ENCODE measurements at places on chromosomes 2 and 18.
A peak's percentile ranks its signal among the peaks of the same experiment; 100 is the strongest.

- DNase-seq, result no peak
Observed at GRCh38 chr18:3264362-3264761, 2.4 kb downstream of the MYL12B start.

GRCh38 chr2:201597397-201597796, 45.9 kb downstream of the TMEM237 start:
- no peak for DNase-seq

DNA sequence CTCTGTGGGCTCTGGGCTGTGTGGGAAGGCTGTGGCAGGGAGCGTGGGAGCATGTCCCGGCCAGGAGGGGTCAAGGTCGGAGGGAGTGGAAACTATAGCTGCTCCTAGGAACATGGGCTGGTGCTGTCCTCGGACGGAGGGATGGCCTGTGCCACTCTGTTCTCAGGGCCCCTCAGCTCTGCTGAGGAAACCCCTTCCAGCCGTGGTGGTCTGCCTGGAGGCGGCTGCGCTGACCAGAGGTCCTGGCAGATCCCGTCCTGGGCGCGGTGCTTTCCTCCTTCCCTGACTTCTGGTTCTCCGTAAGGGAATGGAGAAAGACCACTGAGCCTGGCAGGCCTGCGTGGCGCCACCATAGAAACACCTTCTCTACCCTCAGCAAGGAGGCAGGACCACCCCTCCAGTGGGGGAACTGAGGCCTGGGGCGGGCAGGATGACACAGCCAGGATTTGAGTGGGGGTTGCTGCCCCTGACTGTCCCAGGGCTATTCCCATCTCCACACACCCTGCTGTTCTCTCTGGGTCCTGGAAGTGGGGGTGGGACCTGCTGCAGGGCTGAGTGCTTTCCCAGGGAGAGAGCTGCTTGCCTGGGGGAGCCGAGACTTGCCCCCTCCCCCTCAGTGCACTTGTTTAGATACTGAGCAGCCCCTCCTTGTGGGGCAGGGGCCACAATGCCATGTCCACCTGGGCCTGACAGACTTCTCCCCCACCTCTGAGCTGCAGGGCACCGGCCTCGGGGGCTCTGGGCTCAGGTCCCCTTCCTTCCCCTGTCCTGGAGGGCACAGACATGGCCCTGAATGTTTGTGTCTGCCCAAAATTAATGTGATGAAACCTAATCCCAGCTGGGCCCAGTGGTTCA, 301.0 kb upstream of the HS6ST1 start:
- no peak for DNase-seq

- DNase-seq, result no peak
Observed at GRCh38 chr18:70452501-70452900, 163.7 kb downstream of the SOCS6 start.

DNA sequence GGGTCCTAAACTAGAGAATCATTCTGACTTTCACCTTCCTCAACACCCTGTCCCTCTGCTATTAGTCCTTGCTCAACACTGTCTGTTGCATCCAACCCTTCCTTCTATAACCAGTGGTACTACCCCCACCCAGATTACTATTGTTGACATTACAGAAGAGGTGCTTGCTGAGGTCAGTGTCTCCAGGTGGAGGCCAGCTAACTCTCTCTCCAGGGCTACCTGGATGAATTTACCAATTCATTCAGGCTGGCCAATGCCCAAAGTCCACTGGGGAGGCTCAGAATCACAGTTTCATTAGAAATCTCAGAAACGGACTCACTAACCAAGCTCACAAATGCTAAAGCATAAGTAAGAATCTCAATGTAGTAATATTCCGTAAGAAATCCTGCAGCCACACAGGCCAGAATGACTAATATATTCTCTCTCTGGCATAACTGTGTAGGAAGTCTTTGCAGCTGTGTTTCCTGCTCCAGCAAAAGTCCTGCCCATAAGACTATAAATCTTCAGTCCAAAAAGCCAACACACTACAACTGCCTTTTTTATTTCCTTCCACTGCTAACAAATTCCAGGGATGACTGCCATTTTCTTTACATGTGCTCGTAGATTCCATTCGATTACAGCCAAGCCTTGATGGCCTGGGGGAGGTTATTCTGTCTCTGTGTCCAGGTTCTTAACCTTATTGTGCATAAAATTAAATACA, 10.0 kb upstream of the TTR start:
- no peak for DNase-seq

DNA sequence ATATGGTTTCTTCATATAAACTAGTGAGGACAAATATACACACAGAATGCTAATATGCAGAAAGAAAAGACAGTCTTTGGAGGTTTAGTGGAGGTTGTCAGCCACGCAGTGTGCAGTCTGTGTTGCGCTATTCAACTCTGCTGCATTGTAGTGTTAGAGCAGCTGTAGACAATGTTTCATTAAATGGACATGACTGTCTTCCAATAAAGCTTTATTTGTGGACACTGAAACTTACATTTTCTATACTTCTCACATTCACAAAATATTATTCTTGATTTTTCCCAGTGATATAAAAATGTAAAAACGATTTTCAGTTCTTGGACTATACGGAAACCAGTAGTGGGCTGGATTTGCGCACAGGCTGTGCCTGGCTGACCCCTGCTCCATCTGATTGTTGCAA, 13.3 kb downstream of the TTC27 start:
- no peak for DNase-seq

DNA sequence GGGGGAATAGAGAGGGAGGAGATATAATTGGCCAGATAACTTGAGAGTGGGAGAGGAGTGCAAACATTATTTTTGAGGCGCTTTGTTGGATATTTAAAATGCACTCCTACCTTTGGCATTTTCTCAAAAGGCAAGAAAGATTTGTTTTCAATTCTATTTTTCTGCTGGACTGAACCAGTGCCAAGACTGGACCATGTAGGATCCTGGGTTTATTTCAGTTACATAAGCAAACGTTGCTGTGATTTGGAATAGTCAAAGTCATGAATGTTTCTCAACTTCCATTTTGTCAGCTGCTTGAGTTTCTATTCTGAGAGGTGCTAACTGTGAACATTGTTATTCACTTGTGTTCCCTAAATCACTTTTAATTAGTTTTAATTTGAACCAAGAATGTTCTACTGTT, 8.9 kb upstream of the CHRNA1 start:
- DNase-seq, result no peak

DNA sequence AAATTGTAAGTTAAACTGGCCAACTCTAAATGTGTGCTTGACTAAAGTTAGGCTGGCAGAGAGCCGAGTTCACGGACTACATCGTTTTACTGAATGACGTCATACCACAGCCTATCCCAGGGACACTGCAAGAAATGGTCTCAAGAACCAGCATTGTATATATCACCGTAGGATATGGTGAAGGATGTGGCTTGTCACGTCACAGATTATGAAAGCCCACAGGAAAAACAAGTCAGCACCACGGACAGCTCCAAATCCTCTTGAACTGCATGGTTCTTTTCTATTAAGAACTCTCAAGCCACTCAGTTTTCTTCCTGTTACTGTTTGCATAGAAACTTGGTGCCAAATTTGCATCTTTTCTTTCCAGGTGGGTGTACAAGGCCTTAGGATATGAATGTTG, 85.1 kb upstream of the ACAA2 start:
- DNase-seq, result peak; percentile 81

GRCh38 chr2:165239230-165239629, at the start of gene SCN2A:
Gene SCN2A, plus strand, starts transcription at chr2:165239414. Its CDS starts 56,410 bp downstream, at chr2:165295824.
- DNase-seq, result peak; percentile 19

DNA sequence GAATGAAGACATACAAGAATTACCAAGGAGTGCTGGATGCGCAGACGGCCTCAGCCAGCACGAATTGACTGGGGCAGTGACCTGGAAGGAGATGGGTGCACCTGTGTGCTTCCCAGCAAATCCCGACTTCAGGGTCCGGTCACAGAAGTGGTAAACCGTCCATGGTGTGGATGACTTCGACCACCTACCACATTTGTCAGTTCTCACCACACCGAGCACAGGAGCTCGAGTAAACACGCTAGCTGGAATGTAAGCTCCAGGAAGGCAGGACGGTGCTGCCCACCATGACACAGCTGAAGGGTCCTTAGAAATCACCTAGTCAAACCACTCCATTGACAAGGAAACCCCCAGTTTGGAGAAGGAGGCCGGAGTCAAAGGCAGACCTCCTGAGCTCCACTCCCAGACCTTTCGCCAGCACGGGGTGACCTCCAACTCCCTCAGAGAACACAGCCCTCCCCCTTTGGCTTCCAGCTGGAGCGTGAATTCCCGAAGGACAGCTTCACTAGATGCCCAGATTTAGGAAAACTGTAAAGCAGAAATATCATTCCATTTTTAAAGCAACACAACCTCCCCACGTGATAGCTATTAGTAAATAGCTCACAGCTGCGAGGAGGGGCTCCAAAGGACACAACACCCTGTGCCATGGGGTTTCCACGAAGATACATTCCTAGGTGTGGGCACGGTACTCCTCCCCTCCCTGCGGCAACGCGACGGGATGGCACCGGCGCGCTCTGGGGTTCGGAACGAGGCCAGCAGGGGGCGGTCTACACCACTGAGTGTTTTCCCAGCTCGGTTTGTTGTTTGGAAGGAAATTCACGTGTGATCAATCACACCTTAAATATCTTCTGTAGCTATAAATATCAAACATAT, 34.1 kb upstream of the GNAL start:
- peak; percentile 6 for DNase-seq

DNA sequence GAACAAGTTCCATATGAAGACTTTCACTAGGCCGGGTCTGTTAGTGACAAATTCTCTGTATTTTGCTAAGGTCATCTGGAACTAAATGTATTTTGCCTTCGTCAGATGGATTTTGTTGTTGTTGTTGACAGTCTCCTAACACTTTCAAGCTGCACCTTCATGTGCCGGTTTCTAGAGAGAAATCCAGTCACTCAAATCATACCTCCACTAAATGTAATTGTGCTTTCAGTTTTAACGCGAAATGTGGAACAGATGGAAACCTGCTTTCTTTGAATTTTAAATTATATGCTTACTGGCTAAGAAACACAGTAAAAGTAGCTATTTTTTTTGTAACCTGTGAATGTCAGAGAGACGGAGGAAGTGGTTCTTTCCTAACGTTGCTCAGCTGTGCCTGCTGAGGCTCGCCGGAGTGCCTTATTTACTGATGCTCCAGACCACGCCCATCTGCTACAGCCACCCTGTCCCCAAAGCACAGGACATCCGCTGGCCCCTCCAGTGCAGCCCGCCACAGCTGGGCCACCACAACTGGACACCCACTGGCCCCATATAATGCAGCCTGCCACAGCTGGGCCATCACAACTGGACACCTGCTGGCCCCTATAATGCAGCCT, 134.7 kb downstream of the PXDN start:
- DNase-seq, result no peak

- DNase-seq, result peak; percentile 87
Observed at GRCh38 chr2:96531872-96532505, 4.6 kb upstream of the ARID5A start.

DNA sequence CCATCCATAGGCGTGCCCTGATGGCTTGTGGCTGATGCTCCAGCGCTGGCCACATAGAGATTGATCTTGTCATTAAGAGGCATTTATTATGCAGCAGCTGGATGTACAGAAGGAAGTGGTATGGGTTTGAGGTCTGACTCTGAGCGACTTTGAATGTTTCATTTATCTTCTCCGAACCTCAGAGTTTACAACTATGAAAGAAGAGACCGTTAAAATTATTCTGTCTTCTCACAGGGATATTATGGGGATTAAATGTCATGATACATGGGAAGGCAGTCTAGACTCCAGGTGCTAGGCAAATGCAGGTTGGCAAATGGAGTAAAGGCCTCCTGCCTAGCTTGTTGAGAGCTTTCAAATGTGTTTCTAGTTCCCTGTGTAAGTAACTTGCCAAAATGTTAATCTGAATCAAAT, 30.3 kb downstream of the MOGAT1 start:
- no peak for DNase-seq

DNA sequence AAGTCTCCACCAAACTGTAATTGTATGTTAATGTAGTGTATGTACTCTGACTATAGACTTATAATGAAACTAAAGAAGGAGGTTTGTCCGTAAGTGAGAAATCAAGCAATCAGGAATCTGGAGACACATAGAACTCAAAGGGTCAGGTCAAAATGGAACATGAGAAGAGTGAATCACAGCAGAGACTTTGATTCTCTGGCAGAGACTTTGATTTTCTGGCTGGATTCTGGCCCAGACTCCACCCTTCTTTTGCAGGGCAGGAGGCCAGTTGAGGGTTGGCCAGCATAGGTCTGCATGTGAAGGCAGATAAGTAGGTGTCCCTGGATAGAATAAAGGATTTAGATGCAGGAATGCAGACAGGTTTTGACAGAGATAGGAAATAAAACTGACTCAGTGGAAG, 11.0 kb upstream of the NCKAP5 start:
- DNase-seq, result no peak

GRCh38 chr2:225207471-225207870, 165.2 kb upstream of the DOCK10 start:
- DNase-seq, result no peak

- DNase-seq, result no peak
Observed at GRCh38 chr2:4354164-4354563, 650.8 kb downstream of the DCDC2C start.

DNA sequence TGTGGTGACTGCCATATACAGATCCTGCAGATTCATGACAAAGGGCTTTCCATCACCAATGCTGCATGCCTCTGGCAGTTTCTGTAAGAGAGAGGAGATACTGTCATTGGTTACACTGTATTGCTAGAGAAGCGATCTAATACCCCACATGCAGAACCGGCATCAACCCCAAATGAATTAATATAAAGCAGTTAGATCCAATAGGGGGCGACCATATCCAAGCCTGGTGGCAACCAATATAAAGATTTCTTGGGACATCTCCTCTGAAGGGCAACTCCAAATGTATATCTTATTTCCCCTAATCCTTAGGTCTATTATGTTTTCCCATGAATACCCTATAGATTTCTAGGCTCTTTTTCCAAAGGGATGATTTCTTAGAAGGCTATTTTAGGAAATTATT, 17.4 kb upstream of the IHH start:
- DNase-seq, result no peak

- DNase-seq, result no peak
Observed at GRCh38 chr2:10535703-10536102, 87.6 kb upstream of the ODC1 start.

DNA sequence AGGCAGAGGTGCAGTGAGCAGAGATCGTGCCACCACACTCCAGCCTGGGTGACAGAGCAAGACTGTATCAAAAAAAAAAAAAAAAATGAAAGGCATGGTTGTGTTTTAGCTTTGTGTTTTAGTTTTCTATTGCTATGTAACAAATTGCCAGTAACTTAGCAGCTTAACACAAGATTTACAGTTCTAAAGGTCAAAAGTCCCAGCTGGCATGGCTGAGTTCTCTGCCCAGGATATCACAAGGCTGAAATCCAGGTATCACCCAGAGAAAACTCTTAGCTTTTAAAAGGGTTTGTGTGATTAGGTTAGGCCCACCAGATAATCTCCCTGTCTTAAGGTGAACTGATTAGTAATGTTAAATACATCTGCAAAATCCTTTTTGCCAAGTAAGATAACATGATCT, 107.7 kb upstream of the YPEL5 start:
- DNase-seq, result no peak
